ENCODE measurements at places on chromosomes 13 and 19. TPM values are rescaled to one million over a fixed set of nuclear protein-coding genes. Genes with fewer than 3 reads are reported as not detected.

KLF1 gene
- total RNA-seq = not detected

DNA sequence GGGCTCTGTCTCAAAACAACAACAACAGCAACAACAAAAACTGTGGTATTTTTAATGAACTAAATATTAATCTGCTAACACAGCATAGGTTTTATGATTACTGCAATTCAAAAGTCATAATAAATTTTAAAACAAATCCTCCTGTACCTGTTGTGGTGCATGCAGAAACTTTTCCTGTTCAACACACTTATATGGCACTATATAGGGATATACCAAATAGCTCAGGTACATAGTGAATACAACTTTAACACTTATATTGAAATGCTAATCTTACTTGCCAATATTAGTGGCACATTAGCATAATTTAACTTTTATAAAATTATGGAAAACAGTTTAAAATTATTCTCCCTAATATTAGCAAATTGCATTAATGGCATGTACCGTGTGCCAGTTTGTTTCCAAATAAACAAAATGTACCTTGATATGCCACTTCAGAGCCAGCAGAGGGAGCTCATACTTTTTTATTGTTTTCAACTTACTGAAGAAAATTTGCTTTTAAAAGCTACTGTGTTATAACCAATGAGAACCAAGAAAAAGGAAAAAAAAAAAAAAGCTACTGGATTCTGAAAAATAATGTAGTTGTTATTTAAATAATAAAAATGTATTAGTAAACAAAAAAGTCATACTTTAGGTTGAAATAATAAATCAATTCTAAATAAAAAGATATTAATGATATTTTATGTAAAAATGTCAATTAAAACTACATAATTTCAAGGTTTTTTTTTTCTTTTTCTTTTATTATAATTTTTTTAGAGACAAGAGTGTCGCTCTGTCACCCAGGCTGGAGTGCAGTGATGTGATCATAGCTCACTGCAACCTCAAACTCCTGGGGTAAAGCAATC, 18.0 kb upstream of the RBM26 start:
- no peak overlapping the region for H3K4me3 ChIP-seq
- DNase-seq = no peak
- no peaks in the 10 kb centered on the region for H3K36me3 ChIP-seq
- no peak overlapping the region for H3K27ac ChIP-seq

GRCh38 chr19:48413879-48414587, 20.6 kb downstream of the GRIN2D start:
- DNase-seq = no peak
- no peak overlapping the region for H3K4me3 ChIP-seq
- H3K36me3 ChIP-seq = no peaks in the 10 kb centered on the region
- no peaks in the 10 kb centered on the region for H3K27me3 ChIP-seq
- H3K4me1 ChIP-seq = no peaks in the 10 kb centered on the region

ATP8B3 gene
- total RNA-seq = 1.7 TPM

ZNF724 gene
- not detected for total RNA-seq

DNA sequence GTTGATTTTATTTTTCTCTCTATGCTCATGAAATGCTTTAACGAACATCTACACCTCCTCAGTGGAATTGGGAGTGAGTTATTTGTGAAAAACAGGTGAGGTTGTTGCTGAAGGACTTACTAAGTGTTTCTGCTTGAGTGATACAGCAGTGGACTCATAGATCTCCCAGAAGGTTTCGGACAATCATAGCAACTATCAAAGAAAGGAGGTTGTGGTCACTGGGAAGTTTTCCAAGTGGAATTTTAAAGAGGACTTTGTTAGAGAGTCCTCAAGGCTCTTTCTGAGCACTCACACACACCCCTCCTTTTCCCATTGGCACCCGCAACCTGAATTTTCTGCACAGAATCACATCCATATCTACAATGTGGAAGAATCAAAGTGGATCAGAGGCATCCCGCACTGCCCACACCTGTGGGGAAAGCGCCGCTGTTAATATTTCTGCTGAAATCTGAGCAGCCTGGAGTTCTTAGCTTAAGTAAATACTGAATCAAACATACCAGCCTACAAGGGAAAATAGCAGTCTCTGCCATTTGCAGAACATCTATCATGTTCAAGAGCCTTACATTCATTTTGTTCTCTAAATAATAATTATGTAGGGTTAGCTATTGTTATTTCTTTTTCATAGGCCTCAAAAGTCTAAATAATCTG, 719.4 kb downstream of the DIAPH3 start:
- H3K36me3 ChIP-seq = no peaks in the 10 kb centered on the region
- no peak overlapping the region for H3K4me3 ChIP-seq
- H3K4me1 ChIP-seq = no peaks in the 10 kb centered on the region
- no peak overlapping the region for H3K27ac ChIP-seq
- no peak for DNase-seq

DNA sequence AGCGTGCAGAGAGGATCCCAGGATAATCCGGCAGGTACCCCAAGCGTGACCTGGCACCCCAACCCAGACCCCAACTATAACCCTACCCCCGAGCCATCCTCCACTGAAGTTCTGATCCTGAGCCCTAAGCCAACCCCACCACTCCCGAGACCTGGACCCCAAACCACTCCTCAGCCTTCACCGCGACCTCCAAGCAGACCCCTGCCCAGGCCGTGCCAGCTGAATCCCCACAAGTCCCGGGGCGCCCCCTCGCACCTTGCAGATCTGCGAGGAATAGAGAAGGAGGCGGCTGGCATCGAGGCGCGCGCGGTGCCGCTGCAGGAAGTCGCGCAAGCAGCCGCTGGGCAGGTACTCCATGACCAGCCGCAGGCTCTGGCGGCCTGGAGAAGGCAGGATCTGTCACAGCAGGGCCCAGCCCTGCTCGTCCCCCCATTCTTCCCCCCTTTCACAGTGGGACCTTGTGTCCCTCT, 10.1 kb upstream of the INSL3 start:
- H3K27ac ChIP-seq = no peak overlapping the region
- no peaks in the 10 kb centered on the region for H3K4me1 ChIP-seq
- DNase-seq = no peak
- H3K4me3 ChIP-seq = no peak overlapping the region

DNA sequence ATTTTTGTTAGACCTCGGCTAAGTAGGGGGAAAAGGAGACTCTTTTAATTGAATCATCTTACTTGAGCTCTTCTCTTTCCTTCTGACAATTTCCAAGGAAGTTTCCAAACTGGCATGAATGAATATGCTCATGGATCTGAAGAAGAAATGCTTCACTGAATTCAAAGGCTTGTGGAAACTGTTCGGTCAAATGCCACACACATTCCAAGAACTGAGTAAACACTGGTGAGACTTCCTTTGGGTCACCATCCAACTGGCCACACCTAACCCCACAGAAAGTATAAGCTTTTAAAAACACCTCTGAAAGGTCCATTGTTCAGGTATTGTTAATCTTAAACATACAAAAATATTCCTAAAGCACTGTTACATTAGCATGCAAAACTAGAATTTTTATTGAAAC, 33.6 kb downstream of the MTMR6 start:
- DNase-seq = no peak
- no peaks in the 10 kb centered on the region for H3K36me3 ChIP-seq
- no peaks in the 10 kb centered on the region for H3K27me3 ChIP-seq
- H3K4me3 ChIP-seq = no peak overlapping the region

- DNase-seq = no peak
- H3K4me3 ChIP-seq = no peak overlapping the region
- no peak overlapping the region for H3K27ac ChIP-seq
- no peaks in the 10 kb centered on the region for H3K27me3 ChIP-seq
These were observed 86.7 kb downstream of the DNAJC3 start for GRCh38 chr13:95763601-95764000.

- H3K4me1 ChIP-seq = no peaks in the 10 kb centered on the region
- H3K36me3 ChIP-seq = no peaks in the 10 kb centered on the region
- no peak overlapping the region for H3K27ac ChIP-seq
- no peak for DNase-seq
These were observed 46.4 kb downstream of the RUBCNL start for GRCh38 chr13:46340631-46341111.

DNA sequence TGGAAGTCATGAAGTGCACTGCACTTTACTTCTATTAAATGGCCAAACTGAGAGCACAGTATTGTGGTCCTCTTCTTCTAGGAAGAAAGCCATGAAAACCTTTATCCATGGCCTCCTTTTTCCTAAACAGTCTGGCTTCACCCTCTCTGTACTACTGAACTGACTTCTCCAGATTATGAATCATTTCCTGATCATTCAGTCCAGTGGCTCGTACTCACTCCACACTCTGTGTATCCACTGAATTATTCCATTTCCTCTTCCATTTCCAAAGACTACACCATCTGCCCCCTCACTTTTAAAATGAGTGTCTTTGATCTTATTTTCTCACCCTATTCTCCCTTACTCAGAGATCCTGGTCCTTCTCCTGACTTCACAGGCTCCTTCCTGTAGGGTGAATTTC, 29.7 kb upstream of the FREM2 start:
- no peaks in the 10 kb centered on the region for H3K4me1 ChIP-seq
- no peak overlapping the region for H3K4me3 ChIP-seq
- no peaks in the 10 kb centered on the region for H3K27me3 ChIP-seq
- no peaks in the 10 kb centered on the region for H3K36me3 ChIP-seq
- no peak for DNase-seq

DNA sequence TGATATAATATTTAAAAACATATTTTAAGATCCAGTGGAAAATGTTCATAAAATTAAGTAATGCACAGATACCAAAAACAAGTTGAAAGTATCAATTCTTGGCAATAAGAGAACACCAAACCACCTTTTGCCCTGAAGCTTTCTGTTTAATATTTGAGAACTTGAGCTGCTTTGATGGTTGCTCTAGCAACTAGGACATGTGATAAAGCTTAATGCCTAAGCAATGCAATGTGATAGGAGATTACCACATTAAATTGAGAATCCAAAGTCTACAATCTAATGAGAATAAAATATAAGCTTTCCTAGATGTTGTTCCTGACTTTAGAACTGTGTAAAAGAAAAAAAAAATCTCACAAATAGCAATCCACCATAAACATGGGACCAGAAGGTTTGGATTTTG, 1367.5 kb upstream of the PCDH9 start:
- no peaks in the 10 kb centered on the region for H3K27me3 ChIP-seq
- H3K4me3 ChIP-seq = no peak overlapping the region
- no peaks in the 10 kb centered on the region for H3K4me1 ChIP-seq
- no peak for DNase-seq

DNA sequence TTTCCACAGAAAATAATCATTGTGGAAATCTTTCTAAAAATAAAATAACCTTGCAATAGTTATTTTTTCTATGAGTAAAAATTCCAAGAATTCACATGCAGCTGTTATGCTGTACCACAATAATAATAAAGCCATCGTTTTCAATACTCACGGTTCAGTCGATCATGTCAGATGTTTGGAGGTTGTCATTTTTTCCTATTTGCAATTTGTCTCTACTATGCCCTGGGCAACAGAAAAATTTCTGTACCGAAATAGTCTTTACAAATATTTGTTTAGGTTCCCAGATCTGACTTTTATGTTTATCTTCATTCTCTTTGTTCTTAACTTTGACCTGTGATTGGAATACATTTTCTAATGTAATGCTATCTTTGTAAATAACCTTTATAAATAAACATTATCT, 79.7 kb downstream of the ESD start:
- no peak overlapping the region for H3K27ac ChIP-seq
- no peak overlapping the region for H3K4me3 ChIP-seq
- DNase-seq = no peak

DNA sequence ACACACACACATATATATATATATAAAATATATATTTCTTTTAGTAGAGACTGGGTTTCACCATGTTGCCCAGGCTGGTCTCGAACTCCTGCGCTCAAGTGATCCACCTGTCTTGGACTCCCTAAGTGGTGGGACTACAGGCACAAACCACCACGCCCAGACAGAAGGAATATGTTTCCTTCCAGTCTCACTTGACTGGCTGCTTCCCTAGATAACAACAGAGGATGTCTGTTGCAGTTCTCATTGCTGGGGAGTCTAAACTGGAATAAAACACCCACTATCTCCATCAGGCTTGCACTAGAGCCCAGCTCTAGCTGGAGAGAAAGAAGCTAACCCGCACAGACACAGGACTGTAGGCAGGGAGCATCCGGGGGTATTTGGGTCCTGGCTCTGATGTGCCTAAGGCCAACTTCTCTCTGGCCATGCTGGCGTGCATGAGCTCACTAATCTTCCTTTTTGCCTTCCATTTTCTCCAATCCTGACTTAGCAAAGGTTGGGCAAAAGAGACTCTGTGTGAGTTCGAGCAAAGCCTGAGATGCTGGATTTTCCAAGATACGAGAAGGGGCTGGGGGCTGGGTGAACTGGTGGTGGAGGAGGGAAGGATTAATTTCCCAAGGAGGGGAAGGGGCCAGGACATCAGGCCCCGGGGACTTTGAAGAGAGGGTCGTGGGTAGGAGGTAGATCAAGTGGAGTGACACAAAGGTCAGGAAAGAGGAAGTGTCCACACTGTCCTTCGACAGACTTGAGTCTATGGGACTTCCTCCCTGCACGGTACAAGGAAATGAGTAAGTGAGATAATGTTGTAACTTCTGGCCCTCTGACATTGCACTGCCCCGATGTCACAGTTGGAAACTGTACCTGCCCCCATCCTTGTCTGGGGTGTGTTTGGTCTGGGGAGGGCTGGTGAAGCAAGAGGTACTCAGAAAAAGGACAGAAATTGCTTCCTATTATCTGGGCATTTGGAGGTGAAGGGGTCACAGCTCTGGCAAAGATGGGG, 22.5 kb upstream of the ALOX5AP start:
- H3K4me1 ChIP-seq = no peaks in the 10 kb centered on the region
- H3K4me3 ChIP-seq = no peak overlapping the region
- DNase-seq = no peak

DZIP1 gene
- total RNA-seq = 28.2 TPM

MBD3L4 gene
- total RNA-seq = not detected

- H3K4me1 ChIP-seq = peaks cover 11% of the 10 kb centered on the region
- H3K27me3 ChIP-seq = no peaks in the 10 kb centered on the region
- H3K36me3 ChIP-seq = no peaks in the 10 kb centered on the region
- no peak overlapping the region for H3K4me3 ChIP-seq
These were observed 932 bp downstream of the FAM83E start for GRCh38 chr19:48613852-48614435.

GRCh38 chr19:17866312-17866963, 5.3 kb upstream of the SLC5A5 start:
- no peak for DNase-seq
- H3K4me1 ChIP-seq = no peaks in the 10 kb centered on the region
- no peaks in the 10 kb centered on the region for H3K36me3 ChIP-seq

CFAP97D2 gene
- total RNA-seq = not detected

- no peak for DNase-seq
- H3K36me3 ChIP-seq = no peaks in the 10 kb centered on the region
- H3K27ac ChIP-seq = no peak overlapping the region
- H3K4me3 ChIP-seq = no peak overlapping the region
- no peaks in the 10 kb centered on the region for H3K4me1 ChIP-seq
These were observed 21.1 kb upstream of the SLC10A2 start for GRCh38 chr13:103087275-103087674.

- H3K36me3 ChIP-seq = no peaks in the 10 kb centered on the region
- H3K27ac ChIP-seq = no peak overlapping the region
- H3K4me3 ChIP-seq = no peak overlapping the region
- no peaks in the 10 kb centered on the region for H3K4me1 ChIP-seq
- no peak for DNase-seq
These were observed 13.2 kb downstream of the SHANK1 start for GRCh38 chr19:50706387-50706786.

Data from uterus (tissue), 4 donors.